ENCODE measurements at places on chromosomes 1 and 21. TPM values are rescaled to one million over a fixed set of nuclear protein-coding genes. Genes with fewer than 3 reads are reported as not detected.

Gene PTPN14
- total RNA-seq: 154 TPM

Gene UTS2
- total RNA-seq: not detected

Gene CELF3
- not detected for total RNA-seq

Gene SEMA6C
- 7.5 TPM for total RNA-seq

Gene ETV3L
- not detected for total RNA-seq

Gene SMIM11
- total RNA-seq: 1.6 TPM

Gene SMPDL3B
- total RNA-seq: 2.2 TPM
